ENCODE measurements at places on chromosomes 7 and 10.
A peak's percentile ranks its signal among the peaks of the same experiment; 100 is the strongest.

- DNase-seq = no peak
These were observed 8.2 kb upstream of the FAM3C start for GRCh38 chr7:121404348-121404747.

- DNase-seq = peak; percentile 99
These were observed 3.9 kb upstream of the MACC1 start for GRCh38 chr7:20220921-20221547.

- no peak for DNase-seq
These were observed 65.8 kb downstream of the VIPR2 start for GRCh38 chr7:159078911-159079270.

GRCh38 chr10:106873770-106874603 lies 290.5 kb downstream of the SORCS1 start:
- no peak for DNase-seq

DNA sequence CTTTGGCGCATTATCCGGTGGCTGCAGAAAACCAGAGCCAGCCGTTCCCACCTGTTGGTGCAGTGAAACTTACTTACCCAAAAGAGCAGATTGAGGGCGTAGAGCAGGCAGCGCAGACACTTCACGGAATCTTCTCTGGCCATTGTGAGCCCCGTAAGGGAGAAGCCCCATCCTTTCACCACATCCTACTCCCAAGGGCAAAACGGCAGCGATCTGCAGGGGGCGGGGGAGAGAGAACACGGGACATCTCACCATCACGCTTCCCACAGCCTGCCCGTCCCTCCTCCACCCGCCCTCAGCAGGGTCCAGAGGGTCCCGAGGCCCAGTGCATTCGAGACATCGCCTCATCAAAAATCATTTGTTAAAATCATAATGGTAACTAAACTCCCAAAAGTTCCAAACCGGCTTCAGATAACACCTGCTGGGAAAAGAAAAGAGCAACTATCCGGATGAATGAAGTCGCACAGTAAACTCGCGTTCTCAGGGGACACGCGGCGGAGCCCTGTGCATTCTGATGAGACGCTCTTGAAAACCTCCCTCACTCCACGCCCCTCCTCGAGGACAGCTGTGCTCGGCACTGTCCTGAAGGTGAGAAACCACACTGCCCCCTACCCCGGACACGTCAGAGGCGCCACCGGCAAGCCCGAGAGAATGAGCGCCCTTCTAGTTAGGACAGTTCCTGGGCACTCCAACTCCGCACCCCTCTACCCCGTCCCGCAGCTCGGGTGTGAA lies 1.2 kb downstream of the TSPAN12 start:
- DNase-seq = no peak

DNA sequence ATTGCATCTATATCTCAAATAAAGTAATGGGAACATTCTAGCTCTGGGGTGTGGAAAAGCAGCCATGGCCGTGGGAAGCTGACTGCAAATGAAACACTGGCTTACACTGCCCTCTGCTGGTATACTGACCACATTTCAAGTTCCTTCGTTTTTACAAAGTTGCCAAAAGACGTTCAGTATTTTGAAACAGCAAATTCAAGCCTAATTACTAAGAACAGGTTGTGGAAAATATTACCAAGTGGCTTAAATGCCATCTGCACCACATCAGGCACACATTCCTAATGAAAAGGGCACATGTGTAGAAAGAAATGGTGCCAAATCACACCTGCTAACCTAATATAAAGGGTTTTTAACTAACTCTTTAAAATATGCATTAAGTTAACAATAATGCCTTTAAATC lies 83.9 kb downstream of the JAZF1 start:
- DNase-seq = peak; percentile 84

GRCh38 chr10:80700252-80700651 lies 162.6 kb downstream of the SH2D4B start:
- no peak for DNase-seq

Measured in fibroblast of the aortic adventitia (primary cell).